ENCODE measurements at places on chromosomes 12 and 14. TPM values are rescaled to one million over a fixed set of nuclear protein-coding genes. Genes with fewer than 3 reads are reported as not detected.
A peak's percentile ranks its signal among the peaks of the same experiment; 100 is the strongest.

- DNase-seq = no peak
Observed at GRCh38 chr12:9911708-9912107, 20.5 kb downstream of the CLEC2A start.

DNA sequence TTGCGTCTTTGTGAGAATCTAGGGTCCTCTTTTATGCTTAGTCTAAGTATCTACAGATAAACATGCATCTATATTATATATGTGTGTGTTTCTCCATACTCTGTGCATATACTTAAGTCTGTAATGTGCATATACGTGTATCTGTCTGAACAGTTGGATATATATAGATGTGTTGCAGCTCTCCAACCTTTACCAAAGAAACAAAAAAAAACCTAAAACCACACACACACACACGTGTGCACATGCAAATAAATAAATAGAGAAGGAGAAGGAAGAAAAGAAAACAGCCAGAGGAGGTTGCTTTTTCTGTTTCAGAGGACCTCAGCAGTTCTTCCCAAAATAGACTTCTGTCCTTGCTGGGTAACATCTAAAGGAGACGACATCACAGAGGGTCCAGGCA lies 244.9 kb downstream of the CACNA1C start:
- no peak for DNase-seq

GRCh38 chr12:124727264-124727800 lies 136.3 kb downstream of the SCARB1 start:
- DNase-seq = peak; percentile 80

DNA sequence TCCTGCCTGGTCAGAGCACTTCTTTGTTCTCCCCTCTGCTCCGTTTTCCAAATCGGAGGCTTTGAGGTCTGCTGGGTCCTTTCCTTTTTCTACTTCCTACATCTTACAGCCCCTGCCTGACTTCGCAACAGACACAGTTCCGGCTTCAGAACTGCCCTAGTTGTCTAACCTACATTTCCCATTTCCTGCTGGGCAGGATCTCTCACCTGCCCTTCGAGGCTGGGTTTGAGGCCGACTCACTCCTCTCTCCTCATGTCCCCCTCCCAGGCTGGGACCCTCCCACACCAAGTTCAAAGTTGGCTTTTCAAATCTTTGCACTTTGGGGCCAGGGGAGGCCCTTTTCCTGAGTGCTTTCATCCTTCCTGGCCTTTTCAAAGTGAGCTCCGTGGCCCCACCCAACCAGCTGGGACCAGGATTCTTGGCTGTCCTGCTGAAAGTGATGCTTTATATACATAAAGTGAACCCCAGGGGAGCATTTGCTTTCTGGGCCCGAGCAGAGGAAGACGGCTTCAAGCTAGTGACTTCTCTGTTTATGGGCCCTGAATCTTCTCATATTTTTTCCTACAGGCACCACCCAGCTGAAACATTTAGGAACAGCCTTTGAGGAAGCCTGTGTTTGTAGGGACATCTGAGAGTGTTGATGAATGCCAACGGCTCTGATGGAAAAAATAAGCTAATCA lies 281.0 kb upstream of the CRY1 start:
- no peak for DNase-seq

GRCh38 chr12:3150931-3151835 lies 74.0 kb downstream of the TSPAN9 start:
- DNase-seq = no peak

DNA sequence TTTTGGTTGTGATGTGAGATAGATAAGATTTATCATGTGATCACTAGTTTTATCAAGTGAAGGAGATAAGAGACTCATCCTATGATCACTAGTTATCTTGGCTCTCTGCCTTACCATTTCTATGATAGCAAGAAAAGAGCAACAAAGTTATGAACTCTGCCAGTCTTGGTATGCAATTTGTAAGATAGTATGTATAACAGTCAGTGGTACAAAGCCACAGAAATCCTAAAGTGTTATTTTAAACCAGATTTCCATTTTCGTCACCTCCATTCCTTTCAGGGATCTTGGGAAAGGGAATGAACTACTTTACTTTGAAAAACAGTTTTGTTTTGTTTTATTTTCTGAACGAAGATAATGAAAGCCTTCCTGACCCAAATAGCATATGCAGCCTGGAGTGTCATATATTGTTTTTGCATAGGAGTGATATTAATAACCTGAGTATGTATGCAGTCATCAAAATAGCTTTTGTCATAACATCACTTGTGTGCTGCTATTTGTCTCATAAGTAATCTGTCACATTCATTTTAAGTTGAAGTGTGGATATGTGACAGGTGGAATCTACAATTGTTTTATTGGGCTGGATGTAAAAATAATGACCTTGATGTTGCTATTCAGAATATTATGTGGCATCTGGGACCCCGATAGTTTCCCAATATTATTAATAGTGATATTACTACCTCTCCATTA lies 35.0 kb downstream of the FLRT2 start:
- DNase-seq = no peak

- DNase-seq = no peak
Observed at GRCh38 chr14:100578552-100578951, 8.7 kb downstream of the BEGAIN start.

DNA sequence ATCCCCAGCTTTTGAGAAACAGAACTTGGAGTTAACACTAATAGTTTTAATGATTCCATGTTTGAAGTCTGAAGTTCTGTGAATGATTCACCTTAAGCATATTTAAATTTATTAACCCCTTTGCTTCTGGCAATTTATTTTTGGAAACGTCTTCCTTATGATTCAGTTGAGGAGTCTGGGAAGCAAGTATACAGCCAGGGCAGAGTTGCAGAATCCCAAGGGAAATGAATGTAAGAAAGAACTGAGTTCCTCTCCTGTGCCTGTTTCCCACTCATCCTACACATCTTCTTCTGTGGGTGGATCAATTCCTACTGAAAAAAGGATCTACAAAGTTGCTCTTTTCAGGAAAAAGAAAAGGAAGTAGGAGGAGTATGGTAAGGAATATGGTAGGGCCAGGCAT lies 108.2 kb upstream of the CCDC91 start:
- DNase-seq = no peak

- no peak for DNase-seq
Observed at GRCh38 chr14:47353186-47353585, 322.2 kb downstream of the MDGA2 start.

ARL1 gene
- total RNA-seq = 32.6 TPM

SMCO2 gene
- not detected for total RNA-seq

Data from HT-29 (cell line).